Mesothelial cell of epicardium (in vitro differentiated cells): ENCODE measurements at places on chromosomes 4 and X. TPM values are rescaled to one million over a fixed set of nuclear protein-coding genes. Genes with fewer than 3 reads are reported as not detected.

The RBM46 gene
- total RNA-seq: 0.33 to 0.43 TPM (median 0.36 TPM) in 3 replicates

GRCh38 chr4:162350331-162350730 lies 186.5 kb upstream of the FSTL5 start:
- no peaks in the 10 kb centered on the region for H3K27me3 ChIP-seq
- H3K36me3 ChIP-seq: no peaks in the 10 kb centered on the region
- H3K4me3 ChIP-seq: no peak overlapping the region
- no peaks in the 10 kb centered on the region for H3K4me1 ChIP-seq
- DNase-seq: no peak
- no peak overlapping the region for H3K27ac ChIP-seq

The PRSS48 gene
- not detected in 3 replicates for total RNA-seq

The FSTL5 gene
- 0.04 to 0.16 TPM (median 0.09 TPM) in 3 replicates for total RNA-seq

The PABPC4L gene
- 14.5 to 15.0 TPM (median 14.8 TPM) in 3 replicates for total RNA-seq

GRCh38 chr4:56910172-56910967 lies 2.7 kb downstream of the REST start:
- H3K4me3 ChIP-seq: peak overlapping the region; percentile 94
- peaks cover 11% of the 10 kb centered on the region for H3K27me3 ChIP-seq
- no peak for DNase-seq
- H3K4me1 ChIP-seq: peaks cover 34% of the 10 kb centered on the region
- H3K36me3 ChIP-seq: peaks cover 5% of the 10 kb centered on the region

GRCh38 chr4:68569466-68570121 lies 6.5 kb downstream of the UGT2B17 start:
- no peak for DNase-seq
- H3K36me3 ChIP-seq: no peaks in the 10 kb centered on the region
- no peak overlapping the region for H3K27ac ChIP-seq
- peaks cover 6% of the 10 kb centered on the region for H3K4me1 ChIP-seq

DNA sequence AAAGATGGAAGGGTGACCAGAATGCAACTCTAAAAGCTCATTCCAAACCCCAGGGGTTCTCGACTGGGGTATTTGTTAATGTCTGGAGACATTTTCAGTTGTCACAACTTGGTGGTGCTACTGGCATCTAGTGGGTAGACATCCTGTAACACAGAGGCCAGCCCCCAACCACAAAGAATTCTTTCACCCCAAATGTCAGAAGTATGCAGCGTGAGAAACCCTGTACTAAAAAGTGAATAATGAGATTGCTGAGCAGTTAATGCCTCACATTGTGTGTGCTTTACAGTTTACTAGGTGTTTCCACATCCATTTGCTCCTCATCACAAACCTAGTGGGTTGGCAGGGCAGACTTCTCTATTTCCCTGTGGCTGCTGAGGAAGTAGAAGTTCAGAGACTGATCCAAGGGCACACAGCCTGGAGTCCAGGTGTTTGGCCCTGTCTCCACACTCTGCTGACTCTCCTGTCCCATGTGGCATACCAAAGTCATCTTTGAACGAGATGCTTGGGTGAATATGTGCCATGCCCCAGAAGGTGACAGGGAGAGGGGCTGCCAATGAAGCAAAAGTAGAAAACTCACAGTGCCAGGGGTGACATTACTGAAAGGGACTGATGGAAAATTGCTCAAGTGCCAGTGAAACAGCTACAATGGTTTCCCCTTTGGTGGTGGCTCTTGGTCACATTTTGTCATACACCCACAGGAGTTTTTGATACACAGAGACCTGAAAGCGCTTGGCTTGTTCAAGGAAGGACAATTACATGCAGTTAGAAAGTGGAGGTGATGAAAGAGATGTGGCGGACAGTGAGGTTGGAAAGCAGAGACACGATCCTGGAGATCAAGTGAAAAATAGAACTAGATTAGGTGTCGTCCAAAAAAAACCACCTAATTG lies 10.1 kb upstream of the TMEM154 start:
- DNase-seq: no peak
- no peaks in the 10 kb centered on the region for H3K27me3 ChIP-seq
- H3K4me3 ChIP-seq: no peak overlapping the region
- H3K4me1 ChIP-seq: peaks cover 6% of the 10 kb centered on the region
